Activated CD4-positive, alpha-beta memory T cell treated with anti-CD3 and anti-CD28 coated beads for 36 hours (primary cell): ENCODE measurements at places on chromosomes 16 and 17.

- DNase-seq = no peak
These were observed 12.2 kb upstream of the METRNL start for GRCh38 chr17:83067071-83067717.

- no peak for DNase-seq
These were observed 10.3 kb upstream of the NTN1 start for GRCh38 chr17:9011001-9011400.

DNA sequence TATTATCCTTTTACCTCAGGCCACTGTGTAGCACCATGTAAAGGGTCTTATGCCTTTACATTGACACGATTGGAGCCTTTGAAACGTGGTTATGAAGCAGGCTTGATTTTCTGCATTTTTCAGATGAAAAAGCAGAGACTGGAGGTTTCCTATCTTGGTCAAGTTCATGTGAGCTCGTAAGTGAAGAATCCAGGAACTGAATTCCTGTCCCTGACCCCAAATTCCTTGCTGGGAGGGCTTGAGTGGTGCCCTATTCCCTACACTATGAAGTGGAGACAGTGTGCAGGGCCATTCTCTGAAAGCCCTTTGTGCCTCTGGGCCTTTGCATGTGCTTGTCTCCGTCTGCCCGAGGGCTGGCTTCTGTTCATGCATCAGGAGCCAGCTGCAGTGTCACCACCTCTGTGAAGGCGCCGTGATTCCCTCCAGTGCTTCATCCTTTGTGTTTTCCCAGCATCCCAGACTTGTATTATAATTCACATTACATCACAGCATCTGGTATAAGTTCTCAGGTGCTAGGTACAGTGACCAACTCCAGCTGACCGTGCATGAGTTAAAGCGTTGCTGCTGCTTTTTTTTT is 181.1 kb downstream of the SNX29 start:
- DNase-seq = no peak

DNA sequence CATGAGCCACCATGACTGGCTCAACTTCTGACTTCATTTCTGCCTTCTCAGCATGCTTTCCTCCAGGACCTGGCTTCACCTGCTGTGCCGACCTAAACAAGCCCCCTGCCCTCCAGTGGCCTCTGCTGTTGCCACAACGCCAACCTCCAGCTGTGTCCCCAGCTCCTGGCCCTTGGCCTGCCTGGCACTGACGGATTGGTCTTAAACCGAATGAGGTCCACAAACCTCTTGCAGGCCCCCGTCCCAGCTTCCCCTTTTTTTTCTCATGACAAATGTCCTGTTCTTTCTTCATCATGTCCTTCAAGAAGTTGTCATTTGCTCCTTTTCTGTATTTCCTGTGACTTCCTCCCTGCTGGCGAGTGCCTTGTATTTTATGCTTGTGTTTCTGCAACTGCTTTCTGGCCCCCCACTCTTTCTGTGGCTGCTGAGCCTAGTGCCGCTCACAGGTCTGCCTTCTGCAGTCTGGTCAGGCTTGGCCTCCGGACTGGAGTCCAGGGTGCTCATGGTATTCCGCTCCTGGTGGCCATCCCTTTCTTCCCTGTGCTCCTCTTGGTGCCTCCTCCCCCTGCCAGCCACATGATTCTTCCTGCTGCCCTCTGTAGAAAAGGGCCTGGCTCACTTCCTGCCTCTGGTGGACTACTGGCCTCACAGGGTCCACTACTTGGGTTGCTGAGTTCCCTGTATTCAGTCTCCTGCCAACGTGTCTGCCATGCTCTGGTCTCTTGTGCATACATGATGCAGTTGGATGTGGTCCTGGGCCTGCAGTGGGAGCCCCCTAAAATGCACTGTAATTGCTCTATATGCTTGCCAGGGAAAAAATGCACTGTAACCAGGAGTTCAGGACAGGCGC is 2.9 kb downstream of the ATP6V0C start:
- DNase-seq = no peak

DNA sequence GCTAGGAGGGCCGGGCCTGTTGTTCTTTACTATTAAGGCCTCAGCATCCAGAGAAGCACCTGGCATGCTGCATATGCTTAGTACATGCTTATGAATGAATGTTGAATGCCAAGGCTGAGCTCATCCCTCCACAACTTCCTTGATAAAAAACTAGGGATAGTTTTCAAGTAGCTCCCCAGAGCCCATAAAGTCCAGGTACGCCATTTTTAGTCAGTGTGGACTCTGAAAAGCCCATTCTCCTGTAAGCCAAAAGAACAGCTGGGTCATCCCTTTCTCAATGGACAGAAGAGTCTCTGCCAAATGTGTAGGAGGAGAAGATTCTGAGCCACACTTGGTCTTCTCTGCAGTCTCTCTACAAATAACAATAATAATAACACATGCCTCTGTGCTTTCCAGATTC is 8.9 kb upstream of the ITGB3 start:
- no peak for DNase-seq

DNA sequence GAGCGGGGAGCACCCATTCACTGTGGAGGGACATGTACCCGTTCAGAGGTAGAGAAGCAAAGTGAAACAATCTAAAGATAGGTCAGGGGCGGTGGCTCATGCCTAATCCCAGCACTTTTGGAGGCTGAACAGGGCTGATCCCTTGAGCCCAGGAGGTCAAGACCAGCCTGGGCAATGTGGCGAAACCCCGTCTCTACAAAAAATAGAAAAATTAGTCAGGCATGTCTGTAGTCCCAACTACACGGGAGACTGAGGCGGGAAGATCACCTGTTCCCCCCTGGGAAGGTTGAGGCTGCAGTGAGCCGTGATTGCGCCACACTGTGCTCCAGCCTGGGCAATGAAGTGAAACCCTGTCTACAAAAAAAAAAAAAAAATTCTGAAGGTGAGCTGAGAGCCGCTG is 21.7 kb downstream of the MYL4 start:
- no peak for DNase-seq

GRCh38 chr16:59213952-59214351 is 479.8 kb upstream of the GOT2 start:
- DNase-seq = no peak

DNA sequence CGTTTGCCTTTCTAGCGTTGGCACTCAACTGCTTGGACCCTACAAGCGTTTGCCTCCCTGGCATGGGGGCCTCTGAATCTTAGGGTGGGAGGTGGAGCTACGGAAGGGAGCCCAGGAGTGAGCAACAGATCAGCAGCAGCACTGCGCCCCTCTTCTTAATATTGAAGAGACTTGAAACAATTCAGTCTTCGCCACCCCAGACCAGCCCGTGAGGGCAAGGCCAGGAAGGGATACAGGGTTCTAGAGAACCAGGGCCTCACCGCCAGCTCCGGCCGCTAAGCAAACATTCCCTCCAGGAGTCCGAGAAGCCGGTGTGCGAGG is 1.5 kb upstream of the GPRC5C start:
- DNase-seq = no peak
